Stimulated activated CD8-positive, alpha-beta memory T cell treated with anti-CD3 and anti-CD28 coated beads, Interleukin-15, amount 100 ng/mL, for 24 hours (primary cell): ENCODE measurements at places on chromosomes 4 and X.
A peak's percentile ranks its signal among the peaks of the same experiment; 100 is the strongest.

- no peak for DNase-seq
These were observed 13.5 kb downstream of the ASB11 start for GRCh38 chrX:15301924-15302323.

- no peak for DNase-seq
These were observed 11.9 kb downstream of the AR start for GRCh38 chrX:67555578-67556203.

DNA sequence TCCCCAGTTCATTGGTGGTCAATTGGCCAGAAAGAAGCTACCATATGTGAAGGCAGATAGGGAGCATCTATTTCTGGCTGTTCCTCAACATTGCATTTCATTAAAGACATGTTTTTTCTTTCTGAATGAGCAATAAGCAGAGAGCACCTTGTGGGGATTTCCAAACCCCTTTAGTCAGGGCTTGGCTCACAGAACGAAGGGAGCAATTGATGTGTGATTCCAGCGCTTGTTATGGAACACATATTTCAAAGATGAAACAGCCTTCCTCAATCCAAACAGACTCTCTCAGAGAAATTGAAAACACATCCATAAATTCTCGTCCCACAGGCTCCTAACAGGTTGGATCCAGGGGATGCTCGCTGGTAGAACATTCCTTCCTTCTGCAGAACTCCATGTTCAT, 84.1 kb downstream of the CLCN4 start:
- no peak for DNase-seq

DNA sequence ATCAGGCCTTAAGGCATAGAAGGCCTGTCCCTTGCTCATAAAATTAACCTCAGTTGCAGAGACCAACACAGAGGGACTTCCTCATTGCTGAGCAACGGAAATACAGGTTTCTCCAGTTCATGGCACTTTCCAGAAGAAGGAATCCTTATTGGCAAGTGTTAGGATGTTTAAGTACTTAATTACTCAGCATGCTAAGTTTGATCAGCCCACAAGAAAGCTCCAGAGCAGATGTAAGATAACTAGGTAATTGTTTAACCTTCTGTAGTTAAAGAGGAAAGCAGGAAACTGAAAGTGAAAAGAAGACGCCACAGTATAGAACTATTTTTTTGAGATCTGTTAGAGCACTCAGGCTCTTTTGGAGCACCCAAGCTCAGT, 33.5 kb downstream of the SMS start:
- no peak for DNase-seq

- peak; percentile 80 for DNase-seq
These were observed 4.3 kb downstream of the BLOC1S4 start for GRCh38 chr4:6720202-6720699.

DNA sequence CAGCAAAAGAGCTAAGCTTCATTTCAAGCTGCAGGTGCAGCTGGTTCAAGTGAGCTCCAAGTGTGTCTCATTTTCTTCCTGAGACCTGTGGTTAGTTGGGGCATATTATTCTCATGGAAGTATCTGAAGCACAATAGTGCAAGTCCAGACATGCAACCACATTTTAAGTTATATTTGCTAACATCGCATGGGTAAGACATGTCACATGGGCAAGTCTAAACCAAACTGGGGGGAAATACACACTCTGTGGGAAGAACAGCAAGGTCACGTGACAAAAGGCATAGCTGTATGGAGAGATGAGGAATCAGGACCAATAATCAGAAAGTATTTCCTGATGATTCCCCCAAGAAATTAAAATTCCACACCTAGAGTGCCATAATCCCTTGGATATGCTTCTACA, 94.9 kb upstream of the NDP start:
- no peak for DNase-seq

GRCh38 chr4:53196882-53197771, 168.7 kb downstream of the SCFD2 start:
- no peak for DNase-seq

GRCh38 chr4:168881781-168882420, 128.2 kb downstream of the CBR4 start:
- no peak for DNase-seq

- no peak for DNase-seq
These were observed 36.0 kb upstream of the MGST2 start for GRCh38 chr4:139629436-139630125.

DNA sequence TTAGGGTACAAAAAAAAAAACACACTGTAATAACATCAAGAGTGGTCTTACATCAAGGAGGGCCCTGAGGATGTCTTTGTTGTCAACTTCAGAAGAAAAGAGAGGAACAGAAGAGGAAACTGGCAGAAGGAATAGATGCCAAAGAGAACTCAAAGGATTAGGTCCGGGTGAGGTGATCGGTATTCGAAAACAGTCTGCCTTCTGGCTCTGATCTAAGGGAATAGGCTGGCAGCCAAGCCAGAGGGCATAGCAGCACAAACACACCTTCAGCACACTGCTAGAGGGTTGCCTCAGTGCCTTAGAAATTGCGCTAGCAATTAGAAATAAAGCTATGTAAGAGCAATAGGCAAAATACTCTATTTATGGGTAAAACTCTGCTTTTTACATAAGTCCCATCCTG, 91.4 kb upstream of the TTC29 start:
- no peak for DNase-seq

- DNase-seq: no peak
These were observed 29.3 kb upstream of the CT47A1 start for GRCh38 chrX:121014826-121015225.

- DNase-seq: no peak
These were observed 30.6 kb upstream of the OPHN1 start for GRCh38 chrX:68463880-68464279.

DNA sequence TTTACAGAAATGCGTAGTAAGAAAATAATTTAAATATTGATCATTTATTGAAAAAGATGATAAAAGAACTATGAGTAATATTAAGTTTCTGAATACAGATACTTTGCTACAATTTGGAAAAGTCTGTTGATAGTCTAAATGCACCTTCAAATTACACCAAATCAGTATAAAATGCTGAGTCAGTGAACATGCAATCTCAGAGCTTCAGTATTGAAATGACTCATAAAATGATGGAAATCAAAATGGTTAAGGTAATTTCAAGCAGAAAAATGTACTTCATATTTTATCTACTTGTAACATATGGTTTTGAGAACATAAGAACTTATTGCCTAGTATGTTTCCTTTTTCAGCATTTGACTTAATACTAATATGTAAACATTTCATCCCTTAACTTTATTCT, 448.2 kb downstream of the PCDH10 start:
- DNase-seq: no peak

GRCh38 chr4:154743683-154744340, at the start of gene LRAT:
Gene LRAT (plus strand): TSS chr4:154744000. CDS start chr4:154744327, 327 bp downstream.
- no peak for DNase-seq

DNA sequence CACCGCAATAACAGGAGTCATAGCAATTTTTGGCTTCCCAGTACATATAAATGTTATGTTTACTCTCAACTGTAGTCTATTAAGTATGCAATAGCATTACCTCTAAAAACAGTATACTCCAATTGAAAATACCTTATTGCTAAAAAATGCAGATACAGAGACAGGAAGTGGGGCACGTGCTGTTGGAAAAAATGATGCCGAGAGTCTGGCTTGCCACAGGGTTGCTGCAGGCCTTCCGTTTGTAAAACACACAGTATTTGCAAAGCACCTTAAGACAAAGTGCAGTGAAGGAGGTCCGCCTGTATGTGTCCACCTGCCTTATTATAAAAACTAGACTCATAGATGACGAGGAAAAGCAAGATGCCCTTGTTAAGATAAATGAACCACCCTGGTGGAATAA, 23.5 kb downstream of the CD99 start:
- DNase-seq: no peak

GRCh38 chrX:20639115-20639514, 372.4 kb upstream of the RPS6KA3 start:
- no peak for DNase-seq

DNA sequence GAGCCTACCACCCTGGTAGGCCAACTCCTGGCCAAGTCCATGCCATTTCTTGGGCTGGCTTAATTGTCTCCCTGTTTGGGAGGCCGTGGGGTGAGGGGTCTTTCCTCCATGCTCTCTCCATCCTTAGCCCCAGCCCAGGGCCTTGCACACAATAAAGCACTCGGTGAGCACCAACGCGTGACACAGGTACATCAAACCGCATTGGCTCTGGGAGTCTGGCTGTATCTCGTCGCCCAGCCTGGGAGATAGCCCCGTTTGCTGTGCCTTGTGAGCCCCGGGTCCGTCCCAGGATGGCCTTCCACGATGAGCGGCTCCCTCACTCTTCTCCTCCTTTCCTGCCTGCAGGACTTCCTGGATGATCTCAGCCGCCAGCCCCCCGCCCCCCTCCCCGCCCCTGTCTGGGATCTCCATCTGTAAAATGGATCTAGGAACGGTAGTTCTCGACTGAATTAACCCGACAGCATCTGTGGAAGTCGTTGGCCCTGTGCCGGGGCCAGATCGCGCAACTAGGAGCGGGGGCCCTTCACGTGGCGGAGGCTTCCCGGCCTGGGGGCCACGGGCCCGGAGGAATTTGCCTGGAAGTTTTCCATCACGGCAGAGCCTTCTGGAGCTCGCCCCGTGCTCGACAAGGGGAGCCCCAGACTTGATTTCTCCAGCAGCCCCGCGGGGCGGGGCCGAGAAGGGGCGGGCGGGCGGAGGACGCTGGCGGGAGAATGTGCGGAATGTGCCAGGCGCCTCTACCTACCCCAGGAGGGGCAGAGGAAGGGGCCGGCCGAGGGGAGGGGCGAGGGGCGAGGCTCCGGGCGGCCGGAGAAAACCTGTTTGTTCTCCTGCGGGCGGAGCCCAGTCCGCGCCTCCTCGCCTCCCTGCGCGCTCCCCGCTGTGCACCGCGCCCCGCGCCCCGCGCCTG, at the start of gene ZNF185:
Gene ZNF185, plus strand, starts transcription at position 846 of the 910 bp plus-strand sequence. CDS start 16,423 bp downstream, outside the sequence.
- no peak for DNase-seq

GRCh38 chr4:164009435-164009834, 514.9 kb downstream of the TMA16 start:
- no peak for DNase-seq
